ENCODE measurements at places on chromosomes 7 and 10. TPM values are rescaled to one million over a fixed set of nuclear protein-coding genes. Genes with fewer than 3 reads are reported as not detected.

DNA sequence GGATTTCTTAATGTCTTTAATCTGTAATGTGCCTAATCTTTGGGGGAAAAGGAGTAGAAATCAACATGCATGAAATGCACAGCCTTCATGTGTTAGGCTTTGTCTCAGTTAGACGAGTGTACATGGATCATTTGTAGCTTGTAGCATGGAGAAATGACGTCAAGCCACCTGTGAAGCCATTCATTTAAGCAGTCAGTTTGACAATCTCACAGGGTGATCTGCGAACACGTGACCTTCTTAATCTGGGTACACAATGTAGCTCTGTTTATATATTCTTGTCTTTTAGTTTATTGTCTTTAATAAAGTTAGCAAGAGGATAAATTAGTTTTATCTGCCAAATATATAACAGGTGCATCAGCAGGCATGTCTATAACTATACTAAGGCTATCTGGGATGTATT, 351.9 kb upstream of the LRGUK start:
- DNase-seq = no peak

DNA sequence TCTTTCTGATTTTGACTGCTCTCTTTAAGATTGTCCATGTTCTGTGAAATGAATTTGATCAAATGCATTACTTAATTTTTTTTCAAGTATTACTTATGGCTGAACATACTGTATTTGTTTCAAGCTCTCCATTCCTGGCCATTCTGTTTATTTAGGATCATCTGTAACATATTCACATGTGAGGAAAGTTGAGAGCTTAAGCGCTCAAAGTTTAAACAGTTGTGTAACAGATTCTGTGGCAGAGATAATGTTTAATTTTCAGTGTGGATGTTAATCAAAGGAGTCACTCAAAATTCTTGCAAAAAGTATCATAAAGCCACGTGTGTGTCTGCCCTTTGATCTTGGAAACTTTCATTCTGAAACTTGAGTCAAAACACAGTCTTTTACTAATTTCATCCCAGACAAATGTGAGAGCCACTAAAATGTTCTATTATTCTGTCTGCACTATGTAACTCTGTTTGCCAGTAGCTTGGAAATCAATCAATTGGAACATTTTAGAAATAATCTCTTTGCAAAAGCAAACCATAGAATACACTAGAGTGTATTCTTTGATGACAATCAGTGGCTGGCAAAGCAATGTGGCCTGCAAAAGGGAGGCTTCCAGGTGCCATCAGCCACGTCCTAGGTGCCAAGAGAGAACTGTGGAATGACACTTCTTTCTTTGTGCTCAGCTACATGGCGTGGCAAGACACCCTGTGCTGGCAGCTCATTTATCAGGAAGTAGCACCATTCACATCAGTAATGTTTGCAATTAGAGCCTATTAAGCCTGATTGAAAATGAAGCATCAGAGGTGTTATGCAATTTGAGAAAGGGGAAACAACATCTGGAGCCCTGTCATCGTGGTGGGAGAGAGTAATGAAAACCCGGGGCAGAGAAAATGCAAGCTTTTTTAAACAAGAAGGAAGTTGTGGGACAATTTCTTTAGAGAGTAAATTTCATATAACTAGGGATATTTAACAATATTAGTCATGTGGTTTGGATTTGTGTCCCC, 40.9 kb downstream of the ARL5B start:
- no peak for DNase-seq

DNA sequence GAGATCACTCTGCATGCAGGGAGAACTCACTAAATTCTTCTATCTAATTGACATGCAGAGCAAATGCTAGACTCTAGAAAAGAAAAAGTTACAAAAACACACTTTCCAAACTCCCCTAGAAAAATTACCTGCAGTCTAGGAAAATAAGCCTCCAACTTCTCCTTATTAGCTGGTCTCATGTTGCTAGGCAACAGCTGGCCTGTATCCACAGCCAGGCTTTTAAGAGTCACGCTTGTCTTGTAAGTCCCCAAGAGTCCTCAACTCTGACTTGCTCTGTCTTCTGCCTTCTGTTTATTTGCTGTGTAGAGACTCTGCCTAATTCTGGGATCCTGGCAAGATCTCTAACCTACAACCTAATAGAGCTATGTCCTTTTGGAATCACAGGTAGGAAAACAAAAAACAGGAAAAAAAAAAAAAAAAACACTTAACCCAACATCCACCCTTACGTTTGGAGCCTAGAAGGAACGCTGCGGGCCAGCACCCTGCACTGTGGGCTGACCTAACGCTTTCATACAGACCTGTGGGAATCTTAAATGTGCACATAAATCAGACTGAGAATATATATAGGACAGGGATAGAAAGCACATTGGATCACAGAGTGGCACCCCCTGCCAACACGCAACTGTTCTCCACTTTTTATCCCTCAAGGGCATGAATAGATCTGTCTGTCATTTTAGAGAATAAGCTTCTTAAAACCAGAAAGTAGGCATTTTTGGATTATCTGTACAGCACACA, 117.0 kb upstream of the PTPRZ1 start:
- no peak for DNase-seq

Gene ASL
- 7.6 TPM for polyA plus RNA-seq
